NCI-H510A treated with DMSO at 0.1 percent for 48 hours (cell line): ENCODE measurements at places on chromosomes 2 and 18.

DNA sequence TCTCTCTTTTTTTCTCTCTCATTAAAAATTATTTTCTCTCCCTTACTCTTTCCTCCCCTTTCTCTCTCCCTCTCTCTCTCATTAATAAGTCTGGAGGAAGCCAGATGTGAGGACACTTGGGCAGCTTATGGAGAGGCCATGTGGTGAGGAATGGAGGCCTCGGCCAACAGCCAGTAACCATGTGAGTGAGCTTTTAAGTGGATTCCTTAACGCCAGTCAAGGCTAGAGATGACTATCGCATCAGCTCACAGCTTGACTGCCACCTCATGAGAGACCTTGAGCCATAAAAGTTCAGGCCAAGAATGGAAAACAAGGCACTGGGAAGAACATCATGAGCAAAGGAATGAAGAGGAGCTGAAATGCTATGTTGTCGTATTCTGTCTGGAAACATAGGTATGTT lies 39.1 kb downstream of the ETAA1 start:
- no peak for DNase-seq

GRCh38 chr2:165407466-165407865 lies 62.0 kb upstream of the CSRNP3 start:
- DNase-seq, result no peak

GRCh38 chr2:10395893-10396292 lies 52.2 kb downstream of the ODC1 start:
- no peak for DNase-seq

DNA sequence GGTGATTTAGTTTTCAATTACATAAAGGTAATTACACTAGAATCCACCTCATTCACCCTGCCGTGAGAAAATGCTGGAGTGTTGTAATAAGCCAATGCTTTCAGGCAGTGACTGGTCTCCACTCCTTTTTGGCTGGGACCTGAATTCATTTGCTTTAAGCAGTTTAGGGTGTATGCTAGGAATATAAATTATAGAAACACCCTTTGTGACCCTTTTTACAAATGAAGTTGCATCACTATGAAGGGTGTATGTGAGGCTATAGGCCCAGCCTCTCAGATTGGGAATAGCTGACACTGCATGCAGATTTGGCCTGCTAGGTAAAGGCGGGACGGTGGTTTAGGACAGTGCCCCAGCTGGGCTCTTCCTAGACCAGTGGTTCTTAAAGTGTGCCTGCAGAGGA lies 50.8 kb upstream of the NFE2L2 start:
- DNase-seq, result no peak
